Stimulated activated CD8-positive, alpha-beta memory T cell treated with anti-CD3 and anti-CD28 coated beads, Interleukin-4, amount 100 ng/mL, for 4 hours (primary cell): ENCODE measurements at places on chromosomes 11 and 22.

DNA sequence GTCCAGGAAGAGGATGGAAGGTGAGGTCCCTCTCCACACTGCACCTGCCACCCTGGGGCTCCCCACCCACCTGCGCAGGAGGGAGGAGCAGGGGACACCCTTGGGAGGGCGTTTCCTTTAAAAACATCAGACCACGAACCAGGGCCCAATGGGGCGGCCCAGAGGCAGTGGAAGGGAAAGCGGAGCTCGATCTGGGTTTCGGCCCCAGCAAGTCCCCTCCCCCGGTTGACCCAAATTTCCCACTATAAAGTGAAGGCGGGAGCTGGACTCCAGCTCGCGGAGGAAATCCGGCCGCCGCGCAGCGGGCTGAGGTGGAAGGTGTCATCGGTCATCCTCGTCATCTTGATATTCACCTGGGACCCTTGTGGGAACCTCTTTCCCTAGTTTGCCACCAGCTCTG is 99.3 kb downstream of the WNT7B start:
- DNase-seq: no peak

DNA sequence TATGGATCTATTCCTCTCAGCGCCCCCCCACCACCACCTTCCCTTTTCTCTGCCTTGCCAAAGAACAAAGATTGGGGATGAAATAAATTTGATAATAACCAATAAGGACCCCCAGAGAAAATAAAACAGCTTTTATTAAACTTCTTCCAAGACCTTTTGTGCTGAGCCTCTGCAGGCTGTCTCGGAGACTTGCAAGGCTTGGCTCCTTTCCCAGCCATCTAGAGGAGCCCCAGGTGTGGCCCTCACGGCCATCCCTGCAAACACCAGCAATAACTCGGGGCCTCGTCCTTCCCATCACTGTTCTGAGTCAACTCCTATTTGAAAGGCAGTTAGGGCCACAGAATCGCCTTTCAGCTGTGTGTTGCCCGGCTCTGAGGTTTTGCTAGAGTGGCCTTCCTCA is 51.2 kb upstream of the LMO1 start:
- DNase-seq: no peak

GRCh38 chr11:14904745-14905103 is 12.7 kb upstream of the CYP2R1 start:
- peak; percentile 62 for DNase-seq

- no peak for DNase-seq
Observed at GRCh38 chr22:46443850-46444389, 93.5 kb downstream of the CELSR1 start.

- no peak for DNase-seq
Observed at GRCh38 chr11:1559111-1559951, 12.7 kb downstream of the DUSP8 start.

GRCh38 chr11:62315431-62315830 is 16.6 kb upstream of the SCGB1D4 start:
- DNase-seq: no peak

DNA sequence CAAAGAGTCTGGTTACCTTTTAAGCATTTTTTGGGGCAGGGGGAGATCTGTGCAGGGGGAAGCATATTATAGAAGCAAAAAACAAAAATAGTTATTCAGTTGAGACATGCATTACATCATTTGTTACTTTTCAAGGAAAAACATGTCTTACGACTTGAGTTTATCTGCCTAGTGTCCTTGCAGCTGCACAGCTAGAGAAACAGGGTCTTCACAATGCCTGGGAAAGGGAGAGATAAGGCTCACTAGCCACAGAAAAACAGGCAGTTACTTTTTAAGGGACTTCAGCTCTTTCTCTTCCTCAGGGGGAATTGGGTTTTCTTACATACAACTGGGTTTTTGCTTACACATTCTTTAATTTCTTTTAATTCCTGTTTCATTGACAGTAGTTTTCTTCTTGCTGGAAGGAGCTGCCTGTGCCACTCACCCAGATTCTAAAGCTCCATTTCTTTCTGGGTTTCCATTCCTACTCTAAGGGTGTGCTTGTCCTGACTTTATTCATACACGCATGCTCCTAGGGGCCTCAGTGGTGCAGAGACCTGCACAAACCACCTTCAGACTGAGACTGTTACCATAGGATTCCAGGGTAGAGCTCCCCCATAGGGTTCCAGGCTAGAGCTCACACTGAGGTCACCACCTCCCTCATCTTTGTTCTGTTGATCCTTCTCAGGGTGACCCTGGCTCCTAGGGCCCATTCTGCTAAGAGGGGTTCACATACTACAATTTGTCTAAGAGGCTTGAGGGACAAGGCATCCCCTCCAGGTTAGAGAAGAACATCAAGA is 14.7 kb upstream of the UBQLNL start:
- DNase-seq: no peak

DNA sequence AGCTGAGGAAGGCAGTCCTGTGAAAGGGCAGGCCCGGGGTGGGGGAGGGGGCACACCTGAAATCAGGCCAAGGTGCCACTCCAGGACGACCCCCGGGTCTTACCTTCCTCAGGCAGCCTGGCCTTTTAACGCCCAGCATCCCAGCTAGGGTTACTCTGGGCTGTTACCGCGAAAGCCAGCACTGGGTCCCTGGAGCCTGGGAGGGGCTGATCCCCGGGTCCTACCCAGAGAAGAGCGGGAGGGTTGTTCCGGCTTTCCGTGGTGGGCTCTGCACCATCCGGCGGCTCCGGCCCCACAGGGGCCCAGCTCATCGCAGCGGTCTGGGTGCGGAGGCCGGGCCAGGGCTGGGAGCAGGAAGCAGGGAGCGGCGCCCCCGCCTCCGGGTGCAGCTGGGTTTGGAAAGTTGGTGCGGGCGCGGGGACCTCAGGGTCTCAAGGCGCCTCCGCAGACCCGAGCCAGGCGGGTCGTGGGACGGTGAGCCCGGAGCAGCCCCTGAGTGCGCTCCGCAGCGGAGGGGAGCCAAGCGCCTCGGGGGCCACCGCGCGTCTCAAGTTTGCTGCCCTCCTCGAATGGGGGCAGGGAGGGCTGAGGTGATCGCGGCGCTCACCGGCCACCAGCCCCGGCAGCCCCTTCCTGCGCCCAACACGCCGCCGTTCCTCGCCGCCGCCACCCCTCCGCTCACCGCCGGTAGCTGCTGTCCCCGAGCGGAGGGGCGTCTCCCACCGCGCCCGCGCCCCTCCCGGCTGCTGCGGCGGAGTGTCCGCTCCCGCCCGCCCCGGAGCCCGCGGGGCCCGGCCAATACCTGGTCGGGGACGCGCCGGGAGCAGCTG is 831 bp downstream of the CHST1 start:
- DNase-seq: no peak

DNA sequence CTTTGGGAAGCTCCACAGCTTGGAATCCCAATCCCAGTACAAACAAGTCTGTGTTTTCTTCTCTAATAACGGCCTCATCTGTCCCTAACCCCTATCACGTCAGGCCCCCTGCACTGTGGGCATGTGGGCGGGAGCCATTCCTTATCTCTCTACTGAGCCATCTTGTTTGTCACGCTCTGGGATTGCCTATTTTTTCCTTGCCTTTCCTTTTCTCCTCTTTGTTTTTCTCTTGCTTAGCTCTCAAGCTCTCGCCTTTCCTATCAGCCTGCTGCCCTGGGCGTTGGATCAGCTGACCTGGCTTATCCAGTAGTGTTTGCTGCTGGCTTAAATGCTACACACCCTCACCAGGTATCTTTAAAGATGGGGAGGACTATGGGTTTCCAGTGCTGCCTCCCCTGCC is 35.8 kb downstream of the ARHGAP1 start:
- DNase-seq: no peak

- DNase-seq: no peak
Observed at GRCh38 chr11:102186551-102187191, 76.4 kb downstream of the YAP1 start.

DNA sequence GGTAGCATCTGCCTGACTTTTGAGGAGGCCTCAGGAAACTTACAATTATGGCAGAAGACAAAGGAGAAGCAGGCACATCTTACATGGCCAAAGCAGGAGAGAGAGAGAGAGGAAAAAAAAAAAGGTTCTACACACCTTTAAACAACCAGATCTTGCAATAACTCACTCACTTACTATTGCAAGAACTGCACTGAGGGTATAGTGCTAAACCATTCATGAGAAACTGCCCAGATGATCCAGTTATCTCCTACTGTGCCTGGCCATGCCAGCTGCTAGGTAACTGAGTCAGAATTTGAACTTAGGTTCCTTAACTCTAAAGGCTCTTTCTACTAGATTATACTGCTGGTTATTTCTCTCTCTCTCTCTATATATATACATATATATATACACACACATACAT is 7.3 kb downstream of the HORMAD2 start:
- no peak for DNase-seq

DNA sequence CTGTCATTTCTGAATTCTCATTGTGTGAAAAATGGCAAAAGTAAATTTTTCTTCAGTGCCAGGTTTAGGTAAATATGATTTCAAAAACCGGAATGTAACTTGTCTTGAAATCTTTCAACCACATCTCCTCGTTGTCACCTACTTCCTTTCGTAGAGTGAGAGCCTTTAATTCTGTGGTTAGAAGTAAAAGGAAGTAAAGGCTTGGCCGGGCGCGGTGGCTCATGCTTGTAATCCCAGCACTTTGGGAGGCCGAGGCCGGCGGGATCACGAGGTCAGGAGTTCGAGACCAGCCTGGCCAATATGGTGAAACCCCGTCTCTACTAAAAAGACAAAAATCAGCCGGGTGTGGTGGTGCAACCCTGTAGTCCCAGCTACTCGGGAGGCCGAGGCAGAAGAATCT is 29.8 kb downstream of the SGSM3 start:
- DNase-seq: no peak

DNA sequence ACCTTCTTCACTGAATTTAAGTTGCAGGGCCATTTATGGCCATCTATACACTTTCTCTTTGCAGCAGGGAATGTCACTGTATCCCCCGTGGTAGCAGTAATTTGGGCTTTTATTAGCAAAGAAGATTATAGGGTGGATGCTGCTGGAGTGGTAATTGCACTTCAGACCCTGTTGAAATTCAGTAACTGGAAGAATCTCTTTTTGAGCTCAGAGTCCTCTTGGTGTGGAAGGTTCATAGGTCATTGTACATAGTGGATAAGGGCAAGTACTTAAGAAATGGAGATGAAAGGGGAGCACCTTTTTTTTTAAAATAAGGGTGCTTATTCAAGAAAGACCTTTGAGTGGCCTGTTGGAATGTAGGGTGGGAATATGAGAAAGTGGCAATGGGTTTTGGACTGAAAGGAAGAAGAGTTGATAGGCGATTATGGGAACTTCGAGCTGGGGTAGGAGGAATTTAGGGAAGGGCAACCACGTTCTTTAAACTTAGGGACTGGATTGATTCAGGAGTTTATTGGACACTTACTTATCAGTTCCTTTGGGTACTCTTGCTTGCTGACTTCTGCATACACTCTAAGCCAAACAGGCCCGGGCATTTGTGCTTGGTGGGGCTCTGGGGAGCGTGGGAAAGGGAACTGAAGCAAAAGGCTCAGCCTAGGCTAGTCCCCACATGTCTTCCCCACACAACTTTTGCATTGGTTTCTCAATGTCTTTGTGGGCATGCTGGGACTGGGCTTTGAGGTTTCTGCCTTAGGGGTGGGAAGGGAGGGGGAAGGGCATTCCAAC is 26.5 kb downstream of the CTNND1 start:
- no peak for DNase-seq

DNA sequence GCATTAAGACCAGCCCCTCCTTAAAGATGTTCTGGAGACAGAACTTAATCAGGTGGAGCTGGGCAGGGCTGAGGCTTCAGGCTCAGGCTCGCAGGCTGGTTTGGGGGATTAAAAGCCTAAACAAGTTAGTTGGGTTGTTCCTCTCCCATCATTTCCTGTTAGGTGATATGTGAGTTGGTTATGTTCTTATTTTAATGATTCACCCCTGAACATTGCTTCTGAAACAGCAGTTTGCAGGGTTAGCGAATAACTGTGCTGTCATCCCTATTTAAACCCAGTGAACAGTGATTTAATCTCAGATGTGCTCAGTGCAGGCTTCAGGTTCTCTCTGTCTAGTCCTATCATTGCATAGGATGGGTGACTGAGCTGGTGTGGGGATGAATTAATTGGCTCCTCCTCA is 47.4 kb upstream of the BIRC3 start:
- no peak for DNase-seq

DNA sequence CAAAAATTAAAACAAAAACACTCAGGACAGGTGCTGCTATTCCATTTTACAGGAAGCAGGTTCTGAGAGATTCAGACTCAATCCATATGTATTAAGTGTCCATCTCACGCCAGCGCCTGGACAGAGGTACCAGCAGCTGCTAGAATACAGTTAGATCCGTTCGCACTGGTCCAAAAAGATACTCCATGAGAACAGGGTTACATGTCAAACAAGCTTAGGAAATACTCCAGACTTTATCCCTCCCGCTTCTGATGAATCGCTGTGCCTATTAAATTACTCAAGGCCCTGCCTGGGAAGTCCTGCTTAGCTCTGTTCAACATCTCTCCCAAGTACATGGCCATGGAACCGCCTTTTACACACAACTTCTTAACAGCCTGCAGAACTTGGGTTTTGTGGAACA is 50.2 kb upstream of the SLC35C1 start:
- DNase-seq: no peak

DNA sequence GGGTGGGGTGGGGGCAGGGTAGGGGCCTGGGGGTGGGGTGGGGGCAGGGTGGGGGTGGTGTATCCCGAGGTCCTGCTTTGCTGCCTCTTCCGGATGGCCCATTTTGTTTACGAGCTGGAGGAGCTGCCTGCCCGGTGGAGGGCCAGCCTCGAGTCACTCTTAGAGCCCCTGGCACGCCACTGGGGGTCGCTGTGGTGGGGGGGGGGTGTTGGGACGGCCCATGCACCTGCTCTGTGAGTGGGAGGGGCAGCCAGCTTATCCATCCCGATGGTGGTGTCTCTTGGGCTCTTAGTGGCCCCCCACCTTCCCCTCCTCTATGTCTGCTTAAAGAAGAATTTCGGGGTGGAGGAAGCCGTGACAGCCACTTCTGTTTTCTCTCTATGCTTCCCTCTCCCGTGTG is 24.6 kb downstream of the MRGPRD start:
- DNase-seq: no peak
